ENCODE measurements at places on chromosomes 5 and 9.

GRCh38 chr5:174319551-174319950, 274.0 kb downstream of the NSG2 start:
- DNase-seq, result no peak

DNA sequence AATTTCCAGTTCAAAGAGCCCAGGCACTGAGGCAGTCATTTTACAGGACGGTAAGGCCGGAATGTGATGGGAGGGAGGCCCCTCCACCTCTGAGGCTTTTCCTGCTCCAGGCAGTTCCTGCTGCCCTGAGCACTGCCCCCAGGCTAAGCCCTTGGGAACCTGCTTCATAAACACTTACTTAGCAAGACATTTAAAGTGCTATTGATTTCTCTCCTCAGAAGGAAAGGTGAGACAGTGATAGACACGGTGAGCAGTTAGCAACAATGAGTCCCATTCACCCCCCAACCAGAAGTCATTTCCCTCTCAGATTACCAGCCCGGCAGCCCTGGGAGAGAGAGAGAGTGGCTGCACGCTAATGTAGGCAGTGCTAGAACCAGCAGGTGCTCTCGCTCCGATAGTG, 462.5 kb downstream of the SPOCK1 start:
- no peak for DNase-seq

DNA sequence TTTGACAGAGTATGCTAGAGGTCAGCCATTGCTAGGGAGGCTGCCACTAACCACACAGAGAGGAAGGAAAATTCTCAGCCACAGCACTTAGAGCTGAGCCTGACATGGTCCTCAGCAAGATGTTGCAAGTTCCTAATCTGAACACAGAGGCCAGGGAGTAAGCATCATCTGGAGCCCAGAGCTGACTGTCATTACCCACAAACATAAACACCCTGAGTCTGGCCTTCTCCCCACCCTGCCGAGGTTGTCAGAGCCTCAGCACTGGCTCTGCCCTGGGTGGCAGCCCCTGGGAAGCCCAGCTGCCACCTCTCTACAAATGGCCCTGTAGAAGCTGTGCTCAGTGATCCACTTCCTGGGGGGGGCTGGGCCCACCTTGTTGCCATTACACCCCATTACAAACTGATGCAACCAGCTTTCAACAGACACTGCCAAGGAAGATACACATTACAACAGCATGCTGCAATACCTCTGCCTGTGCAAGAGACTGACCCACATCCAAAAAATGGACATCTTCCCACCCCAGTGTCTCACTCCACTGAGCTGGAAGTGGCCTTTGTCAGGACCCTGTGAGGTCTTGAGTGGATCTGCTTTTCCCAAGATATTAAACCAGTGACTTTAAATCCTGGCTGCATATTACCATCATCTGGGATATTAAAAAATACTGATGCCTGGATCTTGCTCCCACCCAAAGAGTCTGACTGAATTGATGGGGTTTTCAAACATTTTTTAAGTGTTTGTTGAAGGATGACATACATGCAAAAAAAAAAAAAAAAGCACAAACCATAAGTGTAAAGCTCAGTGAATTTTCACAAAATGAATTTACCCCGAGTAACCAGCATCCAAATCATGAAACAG, 33.0 kb downstream of the IRF1 start:
- no peak for DNase-seq

GRCh38 chr5:143086546-143086907, 316.4 kb downstream of the ARHGAP26 start:
- DNase-seq, result no peak

GRCh38 chr9:108441726-108442125, 414.1 kb downstream of the ACTL7B start:
- no peak for DNase-seq

DNA sequence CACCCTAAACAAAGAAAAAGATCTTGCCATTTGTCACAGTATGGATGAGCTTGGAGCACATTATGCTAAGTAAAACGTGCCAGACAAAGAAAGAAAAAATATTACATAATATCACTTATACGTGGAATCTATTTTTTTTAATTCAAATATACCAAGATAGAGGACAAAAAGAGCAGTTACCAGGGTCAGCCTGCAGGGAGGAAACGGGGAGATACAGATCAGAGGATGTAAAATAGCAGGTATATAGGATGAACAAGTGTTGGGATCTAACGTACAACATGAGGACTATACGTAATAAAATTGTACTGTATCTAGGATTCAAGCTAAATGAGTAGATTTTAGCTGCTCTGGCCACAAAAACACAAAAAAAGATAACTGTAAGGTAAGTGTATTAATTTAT, 247.5 kb downstream of the TMEM161B start:
- DNase-seq, result no peak

DNA sequence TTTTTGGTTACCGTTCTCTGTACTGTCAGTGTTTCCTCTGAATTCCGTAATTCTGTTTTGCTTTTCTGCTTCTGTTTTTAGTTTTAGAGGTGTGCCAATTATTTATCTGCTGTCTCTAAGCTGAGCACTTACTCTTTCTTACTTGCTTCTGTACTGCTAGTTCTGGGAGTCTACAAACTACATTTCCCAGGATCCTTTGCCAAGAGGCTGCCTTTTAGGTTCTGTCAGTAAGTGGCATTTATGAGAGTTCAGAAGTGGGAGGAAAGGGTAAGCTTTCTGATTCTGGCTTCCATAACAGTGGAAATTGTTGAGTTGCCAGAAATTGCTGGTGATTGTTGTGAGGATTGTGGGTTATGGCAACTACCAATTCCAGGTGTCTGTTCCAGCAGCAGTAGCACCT, 102.4 kb downstream of the OSTF1 start:
- DNase-seq, result no peak

DNA sequence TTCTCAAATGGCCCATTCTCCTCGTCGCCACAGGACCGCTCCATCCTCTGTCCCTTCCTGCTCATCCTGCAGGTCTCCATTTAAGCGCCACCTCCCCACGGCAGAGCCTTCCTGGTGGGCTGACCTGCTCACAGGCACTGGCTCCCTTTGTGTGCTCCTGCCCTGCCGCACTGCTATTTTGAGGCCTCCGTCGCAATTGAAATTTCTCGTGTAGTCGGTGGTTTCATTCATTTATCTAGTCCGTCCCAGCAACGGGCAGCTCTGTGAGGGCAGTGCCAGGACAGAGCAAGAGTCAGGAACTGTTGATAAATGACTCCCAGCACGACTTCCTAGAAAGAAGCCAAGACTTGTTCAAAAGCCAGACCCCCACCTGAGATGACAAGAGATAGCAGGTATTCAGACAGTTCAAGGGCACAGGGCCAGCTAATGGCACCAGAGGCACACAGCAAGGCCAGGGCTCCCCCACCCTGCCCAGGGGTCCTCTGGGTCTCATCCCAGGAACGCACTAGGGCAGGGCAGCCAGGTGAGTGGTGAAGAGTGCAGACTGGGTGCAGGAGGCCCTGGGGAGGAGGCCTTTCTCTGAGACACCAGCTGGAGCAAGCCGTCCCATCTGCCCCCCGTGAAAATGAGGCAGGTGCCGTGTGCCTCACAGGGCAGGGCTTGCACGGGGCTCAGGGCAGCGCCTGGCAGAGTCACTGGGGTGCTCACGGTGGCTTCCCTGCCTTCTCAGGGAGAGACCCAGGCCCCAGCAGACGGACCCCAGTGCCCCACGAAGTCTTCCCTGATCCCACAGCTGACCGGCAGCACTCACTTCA, 36.9 kb downstream of the FAM78A start:
- DNase-seq, result no peak

DNA sequence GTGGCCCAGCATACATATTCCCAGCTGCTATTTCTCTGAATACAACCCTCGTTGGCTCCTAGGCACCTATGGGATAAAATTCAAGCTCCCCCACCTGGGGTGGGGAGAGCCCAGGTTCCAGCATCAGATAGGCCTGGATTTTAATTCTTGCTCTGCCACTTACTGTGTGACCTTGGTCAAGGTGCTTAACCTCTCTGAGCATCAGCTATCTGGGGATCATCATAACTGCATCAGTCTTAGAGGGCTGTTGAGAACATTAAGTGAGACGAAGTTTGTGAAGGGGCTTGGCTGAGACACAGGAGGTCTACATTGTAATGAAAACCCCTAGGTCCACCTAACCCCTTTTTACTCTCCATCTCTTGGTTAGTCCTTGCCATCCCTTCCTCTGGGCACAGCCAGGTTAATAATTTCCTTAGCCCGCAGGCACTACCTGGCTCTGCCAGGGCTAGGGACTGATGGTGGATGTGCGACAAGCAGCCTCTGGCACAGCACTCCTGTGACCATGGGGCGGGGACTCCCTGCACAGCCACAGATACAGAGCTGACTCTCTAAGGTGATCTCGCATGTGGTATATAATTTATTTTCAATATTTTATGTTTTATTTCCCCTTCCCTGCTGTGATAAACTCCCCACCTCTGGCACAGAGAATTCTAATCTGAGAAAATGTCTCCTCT, 68.7 kb downstream of the CRB2 start:
- DNase-seq, result no peak

DNA sequence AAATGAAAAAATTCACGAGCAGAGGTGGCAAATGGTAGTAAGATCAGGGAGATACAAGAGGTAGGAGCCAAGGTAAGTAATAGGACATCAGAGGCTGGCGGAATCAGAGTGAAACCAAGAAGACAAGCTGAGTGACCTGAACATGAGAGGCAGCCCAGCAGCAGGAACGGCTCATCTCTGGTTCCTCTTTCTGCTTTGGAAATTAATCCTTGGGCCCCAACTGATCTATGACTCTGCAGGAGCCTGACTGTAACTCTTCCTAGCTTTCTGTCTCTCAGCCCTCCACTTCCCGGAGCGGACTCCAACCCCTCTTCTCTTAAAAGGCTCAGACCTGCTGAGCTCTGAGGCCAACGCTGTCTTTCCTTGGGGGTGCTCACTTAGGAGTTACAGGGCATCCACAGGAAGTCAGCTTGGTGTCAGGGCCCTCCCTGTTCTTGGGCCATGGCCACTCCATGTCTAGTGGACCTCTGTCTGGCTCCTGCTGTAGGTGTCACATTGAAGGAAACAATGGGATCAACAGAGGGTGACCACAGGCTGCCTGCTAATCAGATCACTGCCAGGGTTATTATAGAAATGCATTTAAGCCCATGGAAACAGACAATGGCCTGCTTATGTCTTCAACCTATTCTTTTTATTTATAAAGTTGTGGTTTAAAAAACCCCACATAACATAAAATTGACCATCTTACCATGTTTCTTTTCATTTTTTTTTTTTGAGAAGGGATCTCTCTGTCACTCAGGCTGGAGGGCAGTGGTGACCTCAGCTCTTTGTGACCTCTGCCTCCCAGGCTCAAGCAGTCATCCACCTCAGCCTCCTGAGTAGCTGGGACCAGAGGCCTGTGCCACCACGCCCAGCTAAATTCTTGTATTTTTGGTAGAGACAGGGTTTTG, 22.5 kb upstream of the SHB start:
- DNase-seq, result no peak

- DNase-seq, result no peak
Measured at GRCh38 chr5:16932401-16932800, 3.7 kb downstream of the MYO10 start.

GRCh38 chr9:110641293-110641692, 27.3 kb upstream of the MUSK start:
- no peak for DNase-seq

- DNase-seq, result no peak
Measured at GRCh38 chr5:144465441-144465840, 294.8 kb downstream of the KCTD16 start.

GRCh38 chr9:132728497-132728896, 58.2 kb downstream of the GTF3C4 start:
- DNase-seq, result no peak

- DNase-seq, result no peak
Measured at GRCh38 chr9:116943970-116944369, 256.9 kb downstream of the TRIM32 start.

DNA sequence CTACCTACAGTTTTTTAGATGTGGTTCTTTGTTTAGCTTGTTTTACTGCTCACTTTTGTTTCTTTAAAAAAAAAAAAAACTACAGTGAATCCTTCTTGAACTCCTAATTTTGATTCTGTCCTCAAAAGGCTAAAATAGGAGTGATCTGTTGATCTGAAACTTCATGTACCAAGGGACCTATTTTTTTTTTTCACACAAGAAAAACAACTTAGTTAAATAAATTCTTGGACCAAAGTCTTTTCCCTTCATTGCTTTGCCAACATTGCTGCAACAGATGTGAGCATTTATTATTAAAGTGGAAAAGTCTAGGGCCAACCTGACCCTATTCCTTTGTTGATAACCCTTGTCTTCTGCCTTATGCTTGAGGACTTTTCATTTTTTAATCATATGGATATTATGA, 236.8 kb downstream of the ARHGEF28 start:
- DNase-seq, result no peak

- DNase-seq, result no peak
Measured at GRCh38 chr5:169119288-169120048, 181.5 kb downstream of the SLIT3 start.

DNA sequence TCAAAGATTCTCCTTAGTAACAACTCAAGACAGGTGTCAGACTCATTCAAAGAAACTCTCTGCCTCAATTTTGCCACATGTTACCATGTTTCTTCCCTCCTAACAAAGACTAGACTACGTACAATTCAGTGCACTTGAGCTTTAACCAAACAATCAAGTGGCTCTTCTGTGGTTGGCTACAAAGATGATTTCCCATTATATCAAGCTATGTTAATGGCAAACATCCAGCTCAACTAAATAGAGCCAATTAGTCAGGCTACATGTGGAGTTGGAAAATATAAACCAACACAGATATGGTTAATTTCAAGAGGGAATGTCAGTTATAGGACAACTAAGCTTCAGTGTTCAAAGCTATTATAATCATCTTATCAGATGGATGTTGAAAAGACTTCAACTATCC, 29.2 kb upstream of the ADRA1B start:
- no peak for DNase-seq

- DNase-seq, result no peak
Measured at GRCh38 chr9:109403766-109404320, 83.0 kb upstream of the EPB41L4B start.

DNA sequence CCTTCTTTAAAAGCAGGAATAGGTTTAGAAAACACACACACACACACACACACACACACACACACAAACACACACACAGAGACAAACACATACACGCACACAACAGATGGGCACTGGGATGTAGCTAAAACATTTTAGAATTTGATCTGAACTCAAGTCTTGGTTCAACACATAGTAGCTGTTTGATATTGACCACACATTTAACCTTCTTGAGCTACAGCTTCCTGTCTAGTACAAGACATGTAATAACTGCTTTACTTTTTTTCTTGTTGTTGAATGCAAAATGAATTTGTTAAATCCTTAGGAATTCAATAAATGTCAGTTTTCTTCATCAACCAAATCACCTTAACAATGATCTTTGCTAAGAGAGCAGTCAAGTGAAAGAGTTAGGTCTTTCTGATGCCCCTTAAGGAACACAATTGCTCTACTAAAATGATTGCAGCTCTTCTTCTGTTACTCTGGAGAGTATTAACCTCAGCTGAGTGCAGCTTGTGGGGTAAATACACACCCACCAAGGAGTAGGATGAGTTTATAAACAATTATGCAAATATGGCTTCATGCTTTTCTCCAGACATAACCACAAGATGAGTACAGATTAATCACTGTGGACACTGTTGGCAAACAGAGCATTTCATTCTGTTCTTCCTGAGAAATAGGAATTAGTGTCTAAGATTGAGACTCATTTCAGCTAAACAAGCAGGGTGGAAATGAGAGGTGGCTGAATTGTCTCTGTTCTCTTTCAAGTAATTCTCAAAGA, 302.9 kb upstream of the PAPPA start:
- DNase-seq, result no peak

GRCh38 chr9:126842977-126843799, 17.3 kb upstream of the ZBTB34 start:
- DNase-seq, result no peak

Measured in substantia nigra (tissue), 51 donors.